Stimulated activated CD4-positive, alpha-beta T cell treated with anti-CD3 and anti-CD28 coated beads, Interleukin-1b, Interleukin-23, amount 100 ng/mL, for 1 hour (primary cell): ENCODE measurements at places on chromosomes 1 and 21.

DNA sequence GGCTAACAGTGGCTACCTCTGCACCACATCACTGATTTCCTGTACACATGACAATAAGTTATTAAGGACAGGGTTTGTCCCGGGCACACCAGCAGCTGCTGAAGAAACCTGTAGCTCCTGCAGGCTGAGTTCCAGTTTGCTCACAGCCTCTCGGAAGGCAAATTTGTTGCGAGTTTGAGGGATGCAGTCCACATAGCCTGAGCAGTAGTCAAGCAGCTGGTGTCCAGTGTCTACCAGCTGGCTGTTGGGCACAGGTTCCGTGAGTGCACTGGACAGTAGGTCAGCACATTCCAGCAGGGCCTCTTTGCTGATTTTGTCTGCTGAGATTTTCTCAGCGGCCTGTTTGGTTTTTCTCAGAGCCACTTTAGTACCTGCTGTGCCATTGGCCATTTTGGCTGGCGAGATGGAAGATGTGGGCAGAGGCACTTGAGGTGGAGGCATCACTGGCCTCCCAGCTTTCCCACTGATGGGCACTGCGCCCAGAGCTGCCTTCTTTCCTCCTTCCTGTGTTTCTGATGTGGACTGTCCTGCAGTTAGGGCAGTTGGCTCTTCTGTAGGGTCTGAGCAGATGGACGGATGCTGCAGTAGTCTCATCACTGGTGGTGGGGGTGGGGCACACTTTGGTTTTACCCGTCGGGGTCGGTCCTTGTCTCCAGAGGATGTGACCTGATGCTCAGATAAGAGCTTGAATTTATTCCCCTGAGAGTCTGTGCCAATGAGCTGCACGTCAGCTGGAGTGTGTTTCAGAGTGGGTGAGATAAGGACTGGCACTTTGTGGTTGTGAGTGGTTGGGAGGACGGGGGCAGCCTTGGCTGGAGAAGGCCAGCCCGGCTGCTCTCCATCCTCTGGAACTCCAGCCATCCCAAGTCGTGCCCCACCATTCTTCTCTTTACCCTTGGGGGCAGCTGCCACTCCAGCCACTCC lies 26.1 kb downstream of the TOR3A start:
- DNase-seq: no peak

DNA sequence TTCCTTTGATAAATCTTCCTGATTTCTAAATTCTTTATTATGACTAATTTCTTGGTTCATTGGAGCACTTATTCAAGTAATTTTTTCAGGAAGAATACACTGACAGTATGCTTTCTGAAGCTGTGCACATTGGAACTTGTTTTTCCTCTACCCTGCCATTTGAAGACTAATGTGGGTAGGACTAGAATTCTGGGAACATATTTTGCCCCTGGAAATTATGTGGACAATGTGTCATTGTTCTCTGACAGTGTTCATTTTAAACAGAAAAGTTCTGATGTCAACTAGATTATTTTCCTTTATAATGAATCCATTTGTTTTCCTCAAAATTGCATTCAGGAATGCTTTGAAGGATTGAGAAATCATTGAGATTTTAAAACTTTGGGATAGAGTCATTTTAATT lies 34.8 kb upstream of the ST6GALNAC5 start:
- no peak for DNase-seq

DNA sequence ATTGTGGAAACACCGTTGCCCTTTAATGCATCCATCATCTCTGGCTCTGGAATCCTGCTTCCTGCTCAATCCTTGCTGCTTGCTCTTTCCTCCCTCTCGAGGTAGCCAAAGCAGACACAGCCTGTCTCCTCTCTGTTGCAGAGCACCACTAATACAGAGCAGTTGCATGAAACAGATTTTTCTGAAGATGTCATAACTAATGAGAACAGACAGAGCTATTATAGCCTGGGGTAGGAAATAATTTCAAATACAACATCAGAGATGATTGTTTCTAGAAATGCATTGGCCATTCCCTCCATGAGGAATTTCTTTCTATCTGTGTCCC lies 23.3 kb upstream of the ACBD6 start:
- DNase-seq: no peak

DNA sequence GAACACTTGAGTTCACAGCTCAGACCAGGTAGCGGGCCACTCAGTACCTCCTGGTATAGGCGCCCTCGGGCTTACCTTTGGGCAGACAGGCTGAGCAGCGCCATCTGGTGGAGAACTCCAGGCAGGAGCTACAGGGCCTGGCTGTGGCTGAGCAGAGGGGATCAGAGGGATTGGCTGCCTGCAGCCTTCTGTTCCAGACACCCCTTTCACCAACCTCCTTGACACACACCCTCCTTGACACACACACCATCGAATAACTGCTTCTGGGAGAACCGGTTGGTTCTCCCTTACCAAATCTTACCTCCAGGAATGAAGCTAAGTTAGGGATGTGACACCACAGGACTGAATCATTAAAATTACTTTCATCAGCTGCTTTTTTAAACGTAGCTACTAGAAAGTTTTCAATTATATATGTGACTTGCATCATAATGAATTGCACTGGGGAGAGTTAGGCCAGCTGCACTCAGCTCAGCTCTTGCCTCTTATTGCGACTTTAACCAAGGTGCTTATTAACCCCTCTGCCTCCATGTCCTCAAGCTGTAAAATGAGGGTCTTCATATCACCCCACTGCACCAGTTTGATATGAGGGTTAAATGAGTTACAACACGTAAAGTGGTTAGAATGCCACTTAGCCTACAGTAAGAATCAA lies 6.6 kb downstream of the LIN28A start:
- peak; percentile 74 for DNase-seq

GRCh38 chr1:88773540-88774150 lies 89.6 kb downstream of the PKN2 start:
- no peak for DNase-seq

GRCh38 chr1:94255476-94255875 lies 18.1 kb upstream of the ARHGAP29 start:
- DNase-seq: no peak

- DNase-seq: peak; percentile 23
Observed at GRCh38 chr1:54800899-54801759, at the start of gene TTC22. TTC22 (minus strand) TSS chr1:54801323; CDS start chr1:54801163, 160 bp downstream.

DNA sequence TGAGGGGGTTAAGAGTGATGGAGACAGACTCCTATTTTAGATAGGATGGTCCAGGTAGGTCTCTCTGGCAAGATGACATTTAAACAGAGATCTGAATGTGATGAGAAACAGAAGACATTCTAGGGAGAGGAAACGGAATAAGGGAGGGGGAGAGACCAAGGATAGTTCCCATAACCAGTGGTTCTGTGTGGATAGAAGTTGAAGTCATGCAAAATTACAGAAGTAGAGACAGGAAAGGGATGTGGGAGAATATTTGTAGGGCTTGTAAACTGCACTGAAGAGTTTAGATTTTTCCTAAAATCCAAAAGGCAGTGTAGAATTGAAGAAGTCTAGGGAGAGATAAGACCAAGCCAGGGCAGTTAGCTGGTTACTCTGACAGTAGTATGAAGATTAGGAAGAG lies 200.6 kb downstream of the GRIK1 start:
- DNase-seq: no peak

DNA sequence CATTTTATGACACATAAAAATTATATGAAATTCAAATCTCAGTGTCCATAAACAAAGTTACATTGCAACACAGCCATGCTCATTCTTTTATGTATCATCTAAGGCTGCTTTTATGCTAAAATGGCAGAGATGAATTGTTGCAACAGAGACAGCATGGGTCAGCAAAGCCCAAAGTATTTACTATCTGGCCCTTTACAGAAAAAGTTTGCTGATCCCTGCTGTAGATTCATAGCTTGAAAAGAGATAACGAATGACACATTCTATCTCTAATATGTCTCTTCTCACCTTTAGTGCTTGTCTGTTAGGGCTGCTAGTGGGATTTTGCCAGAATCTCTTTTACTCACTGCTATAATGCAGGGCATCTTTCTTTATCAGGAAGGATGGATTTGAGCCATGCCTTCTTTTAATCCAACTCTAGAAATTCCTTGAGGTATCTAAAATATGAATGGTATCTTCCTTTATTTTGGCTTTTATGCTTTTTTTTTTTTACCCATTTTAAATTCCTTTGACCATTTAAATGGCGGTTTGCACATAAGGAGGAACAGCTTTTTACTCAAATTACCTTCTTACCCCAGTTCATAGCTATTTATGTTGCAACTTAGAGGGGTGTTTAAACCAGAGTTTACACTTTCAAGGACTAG lies 598.2 kb downstream of the PLPP3 start:
- no peak for DNase-seq

- DNase-seq: no peak
Observed at GRCh38 chr1:22737374-22738068, 26.9 kb downstream of the EPHB2 start.

GRCh38 chr21:31558962-31559367 lies 100.5 kb upstream of the SOD1 start:
- DNase-seq: peak; percentile 74

- no peak for DNase-seq
Observed at GRCh38 chr1:112445596-112445995, 49.6 kb downstream of the CTTNBP2NL start.

GRCh38 chr1:4062041-4062440 lies 162.0 kb upstream of the C1orf174 start:
- no peak for DNase-seq

DNA sequence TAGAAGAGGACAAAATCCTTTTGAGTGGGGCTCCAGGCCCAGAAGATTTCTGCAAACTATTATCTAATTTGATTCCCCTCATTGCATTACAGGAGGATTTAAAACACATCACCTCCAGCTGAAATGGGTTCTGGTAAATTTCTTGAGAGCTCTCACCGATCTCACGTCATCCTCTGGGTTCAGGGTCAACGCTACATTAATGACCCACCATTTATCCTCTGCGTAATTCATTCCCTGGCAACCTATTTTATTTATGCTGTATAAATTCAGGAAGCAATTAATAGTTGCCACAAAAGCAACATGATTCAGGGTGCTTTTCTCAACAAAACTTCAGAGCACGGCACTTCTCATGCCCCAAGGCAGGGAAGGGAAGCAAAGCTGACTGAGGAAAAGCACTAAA lies 38.9 kb downstream of the LMX1A start:
- no peak for DNase-seq

- no peak for DNase-seq
Observed at GRCh38 chr1:25958465-25958864, 39.4 kb downstream of the PAFAH2 start.
